ENCODE measurements at places on chromosomes 11 and 22. TPM values are rescaled to one million over a fixed set of nuclear protein-coding genes. Genes with fewer than 3 reads are reported as not detected.

GRCh38 chr11:67160872-67161783 lies 42.1 kb downstream of the KDM2A start:
- DNase-seq: no peak

DNA sequence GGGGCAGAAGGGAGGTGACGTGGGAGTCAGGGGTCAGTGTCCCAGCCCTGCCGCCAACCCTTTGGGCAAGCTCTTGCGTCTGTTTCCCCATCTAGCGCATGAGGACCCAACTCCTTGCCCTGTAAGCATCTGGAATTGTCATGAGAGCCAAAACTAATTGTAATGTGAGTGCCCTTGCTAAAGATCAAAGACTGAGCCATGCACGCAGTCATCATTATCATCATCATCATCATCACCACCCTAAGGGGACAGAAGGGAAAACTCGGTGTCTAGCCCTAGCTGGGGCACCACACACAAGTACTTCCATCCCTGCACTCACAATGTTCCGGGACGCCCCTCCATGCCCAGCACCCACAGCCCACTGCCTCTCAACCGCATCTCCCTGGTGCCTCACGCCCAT lies 2.5 kb downstream of the LIF start:
- DNase-seq: no peak

DNA sequence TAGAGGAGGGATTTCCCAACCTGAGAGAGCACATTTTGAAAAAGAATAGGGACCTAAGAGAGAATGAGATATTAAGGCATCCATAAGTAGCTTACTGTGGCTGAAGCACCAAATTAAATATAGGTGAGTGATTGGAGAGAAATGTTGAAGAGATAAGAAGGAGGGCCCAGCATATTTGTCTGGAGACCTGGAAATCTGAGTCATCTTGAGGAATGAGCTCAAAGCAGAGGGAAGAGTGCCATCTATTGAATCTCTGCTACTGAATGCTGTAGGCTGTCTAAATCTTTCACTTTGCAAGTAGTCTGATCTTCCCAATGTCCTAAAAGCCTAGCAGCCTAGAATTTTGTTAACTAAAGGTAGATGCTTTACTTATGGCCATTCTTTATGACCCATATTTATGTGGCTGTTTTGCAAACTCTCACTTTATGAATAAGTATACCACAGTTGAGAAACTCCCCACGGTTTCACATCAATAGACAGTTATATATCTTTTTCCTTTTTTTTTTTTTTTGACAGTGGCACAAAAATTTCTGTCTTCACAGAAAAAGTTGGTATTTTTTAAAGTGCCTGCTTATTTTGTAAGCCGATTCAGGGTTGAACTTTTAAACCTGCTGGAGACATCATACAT lies 2093.5 kb downstream of the LRRC4C start:
- DNase-seq: no peak

BDNF gene
- total RNA-seq: 0.06 TPM

- DNase-seq: no peak
Measured at GRCh38 chr11:38718049-38718448, 2120.0 kb upstream of the RAG2 start.

UBQLNL gene
- 0.28 TPM for total RNA-seq

DNA sequence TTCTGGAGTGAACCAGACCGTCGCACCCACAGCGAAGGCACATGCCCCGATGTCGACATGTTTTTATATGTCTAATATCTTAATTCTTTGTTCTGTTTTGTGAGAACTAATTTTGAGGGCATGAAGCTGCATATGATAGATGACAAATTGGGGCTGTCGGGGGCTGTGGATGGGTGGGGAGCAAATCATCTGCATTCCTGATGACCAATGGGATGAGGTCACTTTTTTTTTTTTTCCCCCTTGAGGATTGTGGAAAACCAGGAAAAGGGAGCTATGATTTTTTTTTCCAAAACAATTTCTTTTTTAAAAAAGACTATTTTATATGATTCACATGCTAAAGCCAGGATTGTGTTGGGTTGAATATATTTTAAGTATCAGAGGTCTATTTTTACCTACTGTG lies 49.2 kb upstream of the OR4B1 start:
- no peak for DNase-seq

DNA sequence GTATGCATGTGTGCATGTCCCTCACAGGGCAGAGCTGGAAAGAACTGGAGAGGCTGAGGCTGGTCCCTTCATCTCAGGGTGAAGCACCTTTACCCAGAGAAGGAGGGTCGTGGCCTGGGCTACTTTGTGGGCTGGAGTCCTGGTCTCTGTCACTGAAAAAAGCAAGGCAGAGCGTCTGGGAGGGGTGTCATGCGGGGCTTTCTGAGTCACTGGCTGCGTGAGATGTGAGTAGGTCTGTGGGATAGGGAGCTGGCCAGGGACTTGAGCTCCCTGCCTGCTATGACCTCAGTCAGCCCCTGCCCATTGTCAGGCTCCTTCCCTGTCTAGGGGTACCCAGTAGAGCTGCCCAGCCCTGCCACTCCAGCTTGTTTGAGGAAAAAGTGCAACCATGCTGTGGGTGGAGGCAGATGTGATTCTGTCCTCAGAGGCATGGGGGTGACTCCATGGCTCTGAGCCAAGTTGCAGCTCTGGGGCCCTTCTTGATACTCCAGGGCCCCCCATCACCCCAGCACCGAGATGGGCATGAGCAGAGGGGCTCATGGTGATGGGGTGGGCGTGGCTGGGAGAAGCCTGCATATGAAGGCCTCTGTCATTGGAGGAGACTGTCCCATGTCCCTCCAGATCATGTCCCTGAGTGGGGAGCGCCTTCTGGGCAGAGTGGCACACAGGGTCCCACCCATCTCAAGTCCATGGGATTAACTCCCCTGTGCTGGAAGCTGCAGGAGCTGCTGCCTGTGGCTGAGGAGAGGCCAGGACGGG lies 27.8 kb downstream of the KCNQ1 start:
- no peak for DNase-seq

- no peak for DNase-seq
Measured at GRCh38 chr11:88354912-88355311, 17.4 kb upstream of the CTSC start.

BARX2 gene
- total RNA-seq: not detected

DNA sequence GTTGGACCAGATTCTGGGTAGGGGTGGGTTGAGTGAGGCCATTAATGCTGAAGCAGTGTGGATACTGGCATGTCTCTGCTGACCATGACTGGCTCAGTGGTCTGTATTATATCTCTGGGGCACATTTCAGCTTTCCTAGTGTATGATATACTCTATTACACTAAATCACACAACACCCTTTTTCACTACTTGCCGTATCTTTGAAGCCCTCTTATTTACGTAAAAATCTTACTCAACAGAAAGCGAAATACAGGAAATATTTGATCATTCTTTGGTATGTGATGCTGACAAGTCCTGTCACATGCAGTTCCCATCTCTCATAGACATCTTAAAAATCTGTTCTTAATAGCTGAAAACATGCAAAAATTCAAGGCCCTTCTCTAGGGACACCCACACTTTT lies 40.3 kb downstream of the OR5B17 start:
- no peak for DNase-seq

DNA sequence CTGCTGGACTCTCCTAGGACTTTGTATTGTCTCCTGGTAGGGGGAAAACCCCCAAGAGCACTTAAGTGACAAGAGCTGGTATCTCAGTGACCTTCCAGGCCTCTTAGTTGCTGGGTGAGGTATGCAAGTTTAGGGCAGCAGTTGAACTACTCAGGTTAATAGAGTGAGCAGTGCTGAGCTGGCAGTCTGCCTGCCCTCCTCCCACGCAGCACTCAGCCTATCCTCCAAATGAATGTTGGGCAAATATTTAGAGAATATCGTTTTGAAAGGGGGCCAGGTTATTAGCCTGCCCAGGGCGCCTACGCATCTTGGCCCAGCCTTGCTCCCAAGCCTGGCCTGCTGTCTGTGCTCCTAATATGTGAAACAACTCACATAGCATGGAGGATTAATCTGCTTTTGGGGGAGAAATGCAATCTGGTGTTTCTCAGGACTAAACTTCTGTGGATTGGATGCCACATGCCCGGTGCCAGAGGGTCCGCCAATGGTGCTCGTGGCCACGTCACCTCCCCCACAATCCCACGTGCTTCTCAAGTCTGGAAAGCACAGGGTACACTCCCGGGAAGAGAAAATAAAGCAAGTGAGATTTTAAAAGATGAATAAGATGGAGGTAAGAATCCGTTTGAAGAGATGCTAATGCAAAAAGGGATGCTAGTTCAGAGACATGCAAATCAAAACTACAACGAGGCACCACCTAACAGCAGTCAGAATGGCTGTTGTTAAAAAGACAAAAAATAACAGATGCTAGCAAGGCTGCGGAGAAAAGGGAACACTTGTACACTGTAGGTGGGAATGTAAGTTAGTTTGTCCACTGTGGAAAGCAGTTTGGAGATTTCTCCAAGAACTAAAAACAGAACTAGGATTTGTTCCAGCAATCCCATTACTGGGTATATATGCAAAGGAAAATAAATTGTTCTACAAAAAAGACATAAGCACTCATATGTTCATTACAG lies 67.7 kb downstream of the SPON1 start:
- DNase-seq: peak; percentile 90

GRCh38 chr11:131290185-131290584 lies 80.2 kb upstream of the NTM start:
- no peak for DNase-seq

DNA sequence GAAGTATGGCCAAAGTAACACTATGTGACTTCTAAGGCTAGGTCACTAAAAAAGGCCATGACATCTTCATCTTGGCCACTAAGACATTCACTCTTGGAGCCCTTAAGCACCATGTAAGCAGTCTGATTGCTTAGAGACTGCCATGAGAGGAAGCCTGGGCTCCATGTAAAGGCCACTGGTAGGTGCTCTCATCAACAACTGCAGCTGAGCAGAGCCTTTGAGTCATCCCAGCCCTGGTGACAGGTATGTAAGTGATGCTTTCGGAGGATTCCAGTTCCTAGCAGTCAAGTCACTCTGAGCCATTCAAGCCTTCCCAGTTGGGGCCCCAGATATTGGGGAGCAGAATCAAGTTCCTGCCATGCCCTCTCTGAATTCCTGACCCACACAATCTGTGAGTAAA lies 26.2 kb downstream of the GAB2 start:
- DNase-seq: no peak

SULT4A1 gene
- total RNA-seq: 0.17 TPM

GRCh38 chr22:37409459-37410050 lies 17.7 kb downstream of the ELFN2 start:
- DNase-seq: no peak

DTX4 gene
- 3.4 TPM for total RNA-seq

DNA sequence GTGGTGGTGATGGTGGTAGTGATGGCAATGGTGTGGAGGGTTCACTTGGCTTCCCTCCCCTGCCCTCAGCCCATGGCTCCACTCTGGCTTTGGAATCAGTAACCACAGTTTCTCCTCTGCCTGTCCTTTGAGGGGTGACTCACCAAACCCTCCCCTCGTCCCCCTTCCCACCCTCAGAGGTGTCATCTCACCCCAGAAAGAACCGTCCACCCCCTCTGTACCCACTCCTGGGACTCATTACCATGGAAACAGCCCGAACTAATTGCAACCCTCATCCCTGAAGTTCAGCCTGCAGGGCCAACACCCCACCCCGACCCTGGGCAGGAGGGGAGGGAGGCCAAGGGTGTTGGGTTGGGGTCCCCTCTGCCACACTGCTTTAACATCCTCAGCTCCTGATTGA lies 26.6 kb downstream of the PHLDB1 start:
- peak; percentile 22 for DNase-seq

SIPA1 gene
- total RNA-seq: 25.2 TPM

DNA sequence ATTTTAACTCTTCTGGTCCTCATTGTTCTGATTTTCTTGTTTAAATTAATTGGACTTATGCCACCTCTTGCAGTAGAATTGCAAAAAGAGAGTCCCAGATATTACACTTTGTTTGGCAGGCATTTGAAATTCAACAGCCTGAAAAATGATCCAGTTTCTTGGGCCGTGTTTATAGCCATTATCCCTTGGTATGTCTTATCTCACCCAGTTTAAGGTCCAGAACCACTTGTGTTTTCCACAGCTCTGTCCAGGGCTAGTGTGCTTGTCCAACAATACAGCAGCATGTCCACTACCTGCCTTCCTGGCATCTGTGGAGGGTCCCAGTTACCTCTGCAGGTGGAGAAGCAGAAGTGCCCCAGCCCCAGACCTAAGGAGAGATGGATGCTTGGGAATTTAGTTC lies 397.4 kb downstream of the SOX6 start:
- DNase-seq: no peak

SYCE3 gene
- not detected for total RNA-seq

- no peak for DNase-seq
Measured at GRCh38 chr11:16133867-16134266, 222.5 kb downstream of the SOX6 start.

KRTAP5-2 gene
- not detected for total RNA-seq

- DNase-seq: no peak
Measured at GRCh38 chr11:128879817-128880216, 11.3 kb upstream of the KCNJ5 start.

GRCh38 chr11:116931206-116931953 lies 94.0 kb upstream of the APOA1 start:
- DNase-seq: peak; percentile 55

DNA sequence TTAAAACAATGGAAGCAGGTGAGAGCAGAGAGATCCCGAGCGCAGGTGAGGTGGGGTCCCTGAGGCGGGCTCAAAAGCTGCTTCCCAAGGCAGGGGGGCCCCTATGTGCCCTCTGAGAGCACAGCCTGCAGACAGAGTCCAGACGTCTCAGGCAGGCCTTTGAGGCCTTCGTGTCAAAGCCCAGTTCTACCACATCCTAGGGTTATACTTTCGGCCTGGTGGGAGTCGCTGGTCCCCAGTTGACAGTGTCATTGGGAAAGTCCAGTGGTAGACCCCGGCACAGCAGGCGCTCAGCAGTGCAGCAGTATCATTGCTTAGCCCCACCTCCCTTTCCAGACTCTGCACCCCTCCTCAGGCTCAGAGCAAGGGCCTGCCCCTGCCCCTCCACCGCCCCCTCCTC lies 9.1 kb downstream of the LINC01488 start:
- DNase-seq: peak; percentile 28

DNA sequence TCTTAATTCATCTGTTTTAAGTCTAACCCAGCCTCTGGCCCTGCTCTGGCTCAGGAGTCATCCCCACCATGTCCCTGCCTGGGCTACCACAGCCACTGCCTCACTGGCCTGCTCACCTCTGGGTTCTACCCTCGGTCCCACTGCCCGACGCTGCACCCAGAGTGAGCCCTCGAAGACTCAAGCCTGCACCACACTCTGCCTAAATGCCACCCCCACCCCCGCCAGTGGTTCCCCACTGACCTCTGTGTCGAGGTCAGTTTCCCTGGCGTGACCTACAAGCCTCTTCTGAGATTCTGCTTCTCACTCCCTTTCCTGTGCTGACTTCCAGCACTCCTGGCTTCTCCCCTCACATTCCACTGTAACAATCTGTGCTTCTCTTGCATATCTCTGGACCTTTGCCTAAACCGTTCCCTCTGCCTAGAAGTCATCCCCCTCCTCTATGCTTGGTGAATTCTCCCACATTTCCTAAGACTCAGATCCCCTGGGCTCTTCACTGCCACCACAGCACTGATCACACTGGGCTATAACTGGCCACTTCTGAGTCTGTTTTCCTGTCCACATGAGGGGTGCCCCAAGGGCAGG lies 12.5 kb upstream of the PDE2A start:
- no peak for DNase-seq

- peak; percentile 89 for DNase-seq
Measured at GRCh38 chr11:44016131-44016530, 31.6 kb upstream of the ACCSL start.

CD248 gene
- total RNA-seq: 21.1 TPM

All from right cardiac atrium (tissue), 5 donors.